ENCODE measurements at places on chromosomes 3 and 15.

DNA sequence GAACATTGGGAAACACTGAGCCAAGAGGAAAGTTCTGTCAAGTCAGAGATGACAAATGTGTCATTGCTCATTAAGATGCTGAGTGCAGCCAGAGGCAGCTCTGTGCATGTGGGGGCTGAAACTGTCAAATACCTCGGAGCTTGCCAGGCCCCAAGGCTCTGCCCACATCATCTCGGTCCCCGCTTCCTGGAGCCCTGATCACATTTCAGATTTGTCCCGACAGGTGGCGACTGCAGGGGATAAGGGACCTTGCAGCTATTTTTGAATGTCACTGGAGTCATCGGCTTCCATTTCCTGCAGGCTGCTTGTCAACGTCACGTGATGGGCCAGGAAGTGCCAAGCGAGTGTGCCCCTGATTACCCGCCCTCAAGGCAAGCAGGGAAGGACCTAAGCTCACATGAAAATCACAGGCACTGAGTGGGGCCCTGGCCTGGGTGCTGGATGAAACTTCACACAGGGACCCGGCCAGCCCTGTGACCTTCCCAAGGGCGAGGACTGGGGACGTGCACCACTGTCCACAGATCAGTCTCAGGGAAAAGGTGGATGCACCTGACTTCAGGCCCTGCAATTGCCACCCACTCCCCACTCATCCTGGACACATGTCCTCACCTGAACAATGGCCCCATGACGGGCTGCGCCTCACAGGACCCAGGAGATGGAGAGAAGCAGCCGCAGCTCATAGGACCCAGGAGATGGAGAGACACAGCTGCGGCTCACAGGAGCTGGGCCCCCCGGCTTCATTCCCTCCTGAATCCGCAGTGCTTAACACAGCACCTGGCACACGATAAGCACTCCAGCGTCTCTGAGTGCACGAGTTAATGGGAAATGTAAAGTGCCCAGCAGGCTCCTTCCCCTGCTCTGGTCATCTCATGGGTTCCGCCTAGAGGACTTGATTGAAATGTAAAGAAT lies 73.4 kb downstream of the NUP210 start:
- no peak for DNase-seq

DNA sequence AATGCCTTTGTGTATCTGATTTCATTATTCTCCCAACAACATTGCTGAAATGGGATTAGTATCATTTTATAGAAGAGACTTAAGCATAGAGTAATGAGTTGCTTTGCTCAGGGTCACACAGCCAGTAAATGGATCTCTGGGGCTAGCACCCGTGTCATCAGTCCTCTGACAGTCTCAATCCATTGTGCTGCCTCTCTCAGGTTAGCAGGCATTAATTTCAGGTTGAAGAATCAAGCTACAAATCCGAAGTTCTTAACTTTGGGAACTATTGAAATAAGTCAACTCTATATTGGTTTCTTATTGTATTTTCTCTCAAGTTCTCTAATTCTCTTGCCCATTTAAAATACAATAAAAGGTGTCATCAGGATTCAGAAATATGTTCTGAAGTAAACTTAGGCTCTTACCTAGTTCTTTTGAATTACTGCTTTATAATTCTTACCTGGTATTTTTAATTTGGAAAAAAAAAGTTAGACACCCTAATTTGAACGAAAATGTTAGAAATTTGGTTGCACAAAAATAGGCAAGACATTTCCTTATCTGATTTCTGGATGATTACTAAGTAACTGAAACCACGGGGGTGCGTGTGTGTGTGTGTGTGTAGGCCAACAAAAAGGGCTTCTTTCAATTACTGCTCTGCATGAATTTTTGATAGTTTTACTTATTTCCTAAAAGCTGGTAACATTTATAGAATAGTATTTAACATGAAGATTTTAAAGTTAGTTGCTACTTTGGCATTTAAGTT lies 189.8 kb downstream of the MBNL1 start:
- no peak for DNase-seq

GRCh38 chr3:190101320-190102011 lies 19.2 kb downstream of the P3H2 start:
- DNase-seq: peak; percentile 50

DNA sequence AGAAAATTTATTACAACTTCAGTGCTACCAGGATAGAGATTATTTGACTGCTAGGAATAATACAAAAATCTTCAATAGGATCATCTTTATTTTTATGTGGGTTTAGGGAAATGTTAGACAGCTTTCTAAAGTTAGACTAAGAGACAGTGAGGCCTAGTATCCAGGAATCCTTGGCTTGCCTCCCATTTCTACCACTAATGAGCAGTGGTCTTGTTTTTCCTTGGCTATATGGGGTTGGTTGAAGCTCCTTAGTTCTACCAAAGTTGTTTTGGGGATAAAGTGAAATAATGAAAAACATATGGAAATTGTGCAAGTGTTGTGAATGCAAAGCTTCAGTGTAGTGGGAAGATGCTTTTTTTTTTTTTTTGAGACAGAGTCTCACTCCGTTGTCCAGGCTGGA lies 16.8 kb downstream of the AP4E1 start:
- no peak for DNase-seq

DNA sequence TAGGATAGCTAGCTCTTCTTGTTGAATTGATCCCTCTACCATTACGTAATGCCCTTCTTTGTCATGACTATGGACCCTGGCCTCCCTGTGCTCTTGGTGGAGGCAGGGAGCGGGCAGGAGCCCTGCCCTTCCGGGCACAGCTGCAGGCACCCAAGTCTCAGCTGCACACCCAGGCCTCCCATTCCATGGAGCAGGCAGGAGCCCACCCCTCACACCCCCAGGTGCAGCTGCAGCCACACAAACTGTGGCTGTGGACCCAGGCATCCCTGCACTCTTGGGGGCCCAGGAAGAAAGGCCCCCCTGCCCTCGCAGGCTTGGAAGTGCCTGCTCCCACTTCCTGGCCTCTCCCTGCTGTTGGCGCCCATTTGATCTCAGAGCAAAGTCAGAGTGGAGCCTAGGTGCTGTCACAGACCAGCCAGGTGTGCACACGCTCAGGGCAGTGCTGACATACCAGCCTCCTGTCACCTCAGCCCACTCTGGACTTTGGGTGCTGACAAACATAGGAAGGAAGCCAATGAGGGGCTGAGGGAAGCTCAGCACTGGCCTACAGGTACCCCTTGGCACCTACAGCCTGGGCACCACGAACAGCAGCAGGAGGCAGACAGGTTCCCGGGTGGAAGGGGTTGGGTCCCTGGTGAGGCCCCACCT lies 53.0 kb downstream of the SLMAP start:
- DNase-seq: no peak

DNA sequence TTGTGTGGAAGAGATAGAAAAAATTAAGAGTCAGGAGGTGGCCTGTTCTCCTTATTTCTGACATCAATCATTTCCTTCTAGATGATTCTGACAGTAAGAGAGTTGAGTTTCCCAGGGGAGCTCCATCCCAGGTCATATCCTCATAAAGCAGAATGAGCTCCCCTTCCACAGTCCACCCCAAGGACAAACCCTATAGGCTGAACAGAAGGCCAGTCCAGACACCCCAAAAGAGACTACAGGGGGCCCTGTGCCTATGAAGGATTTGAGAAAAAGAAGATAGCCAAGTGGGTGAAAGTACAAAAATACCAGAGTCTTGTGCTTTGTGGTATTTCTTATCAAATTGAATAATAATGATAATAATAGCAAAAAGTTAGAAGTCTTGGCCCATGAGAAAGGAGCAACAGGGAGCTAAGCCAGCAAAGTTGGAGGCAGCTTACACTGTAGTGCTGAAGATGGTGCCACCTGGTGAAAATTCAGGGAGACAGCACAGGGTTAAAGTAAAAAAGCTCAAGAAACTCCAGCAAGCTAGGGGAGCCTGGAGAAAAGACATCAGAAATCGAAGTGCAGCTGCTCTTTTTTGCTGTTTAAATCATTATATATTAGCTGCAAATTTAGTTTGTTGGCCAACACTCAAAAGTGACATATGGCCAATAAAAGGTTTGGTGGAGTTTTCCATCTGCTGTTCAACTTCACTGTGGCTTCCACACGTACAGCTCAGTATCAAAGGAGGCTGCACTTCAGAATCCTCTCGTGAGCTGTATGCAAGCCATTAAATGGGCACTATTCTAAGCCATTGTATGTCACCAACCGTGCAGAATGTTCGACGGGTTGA lies 35.8 kb upstream of the SLC24A5 start:
- DNase-seq: peak; percentile 30

GRCh38 chr15:66751579-66751978 lies 49.5 kb downstream of the SMAD6 start:
- no peak for DNase-seq

- DNase-seq: no peak
Observed at GRCh38 chr3:129614927-129615363, 8.5 kb upstream of the PLXND1 start.

- DNase-seq: peak; percentile 82
Observed at GRCh38 chr3:155553780-155554179, 191.1 kb downstream of the PLCH1 start.

Measured in ACHN (cell line).